ENCODE measurements at places on chromosomes 12 and 14.

- no peak for DNase-seq
These were observed 47.9 kb downstream of the PPP1R12A start for GRCh38 chr12:79886917-79887519.

DNA sequence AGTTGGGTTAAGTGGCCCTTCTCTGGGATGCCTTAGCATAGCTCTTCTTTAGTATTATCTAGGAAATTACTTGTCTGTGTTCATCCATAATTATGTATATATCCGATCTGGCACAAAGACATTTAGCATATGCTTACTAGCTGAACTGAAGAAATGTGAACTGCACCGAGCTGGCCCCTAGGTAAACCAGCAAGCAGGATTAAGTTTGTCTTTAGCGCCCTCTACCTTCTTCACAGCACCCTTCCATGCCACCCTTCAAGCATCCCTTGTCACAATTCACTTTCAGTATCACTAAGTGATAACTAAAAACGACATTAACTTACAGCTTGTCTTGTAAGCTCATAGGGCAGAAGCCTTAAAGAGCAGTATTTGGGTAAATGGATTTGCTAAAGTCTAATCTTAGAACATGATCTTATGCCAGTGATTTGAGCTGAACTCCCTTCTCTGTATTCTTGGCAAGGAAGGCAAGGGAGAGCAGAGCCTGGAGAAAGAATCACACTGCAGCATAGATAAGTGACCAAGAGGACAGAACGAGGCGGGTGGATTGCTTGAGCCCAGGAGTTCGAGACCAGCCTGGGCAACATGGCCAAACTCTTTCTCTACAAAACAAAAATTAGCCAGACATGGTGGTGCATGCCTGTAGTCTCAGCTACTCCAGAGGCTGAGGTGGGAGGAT lies 2.6 kb upstream of the HAL start:
- DNase-seq, result no peak

DNA sequence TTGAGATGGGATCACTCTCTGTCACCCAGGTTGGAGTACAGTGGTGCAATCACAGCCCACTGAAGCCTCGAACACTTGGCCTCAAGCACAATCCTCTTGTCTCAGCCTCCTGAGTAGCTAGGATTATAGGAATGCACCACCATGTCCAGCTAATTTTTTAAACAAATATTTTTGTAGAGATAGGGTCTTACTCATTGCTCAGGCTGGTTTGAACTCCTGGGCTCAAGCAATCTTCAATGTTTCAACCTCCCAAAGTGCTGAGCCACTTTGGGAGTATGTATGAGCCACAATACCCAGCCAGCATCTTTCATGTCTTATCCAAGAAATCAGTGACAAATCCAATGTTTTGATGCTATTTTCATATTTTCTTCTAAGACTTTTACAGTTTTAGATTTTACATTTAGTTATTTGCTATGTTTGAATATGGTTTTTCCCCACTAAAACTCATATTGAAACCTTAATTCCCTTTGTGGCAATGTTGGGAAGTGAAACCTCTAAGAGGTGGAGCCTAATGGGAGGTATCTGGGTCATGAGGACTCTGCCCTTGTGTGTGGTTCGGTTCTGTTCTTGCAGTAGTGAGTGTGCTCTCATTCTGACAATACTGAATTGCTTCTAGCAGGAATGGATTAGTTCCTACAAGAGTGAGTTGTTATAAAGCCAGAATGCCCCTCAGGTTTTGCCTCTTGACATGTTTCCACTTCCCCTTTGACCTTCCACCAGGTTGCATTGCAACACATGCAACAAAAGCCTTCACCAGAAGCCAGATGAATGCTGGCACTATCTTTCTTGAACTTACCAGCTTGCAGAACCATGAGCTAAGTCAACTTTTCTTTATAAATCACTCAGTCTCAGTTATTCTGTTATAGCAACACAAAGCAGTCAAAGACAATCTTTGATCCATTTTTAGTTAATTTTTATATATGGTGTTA lies 80.8 kb upstream of the AMIGO2 start:
- DNase-seq, result no peak

- no peak for DNase-seq
These were observed 10.4 kb downstream of the RHOJ start for GRCh38 chr14:63214417-63215196.

DNA sequence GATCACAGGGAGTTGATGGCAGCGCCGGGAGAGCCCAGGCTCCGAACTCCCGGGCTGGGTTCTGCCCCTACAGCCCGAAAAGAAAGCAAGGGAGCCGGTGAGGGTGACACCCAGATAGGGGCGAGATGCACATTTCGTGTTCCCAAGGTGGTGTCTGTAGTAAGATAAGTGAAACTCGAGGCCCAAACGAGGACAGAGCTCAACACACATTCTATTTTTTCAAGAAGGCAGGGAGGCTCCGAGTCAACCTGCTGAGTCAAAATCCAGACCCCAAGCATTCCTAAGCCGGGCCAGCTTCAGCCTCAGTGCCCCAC lies 24.2 kb upstream of the YY1 start:
- no peak for DNase-seq

DNA sequence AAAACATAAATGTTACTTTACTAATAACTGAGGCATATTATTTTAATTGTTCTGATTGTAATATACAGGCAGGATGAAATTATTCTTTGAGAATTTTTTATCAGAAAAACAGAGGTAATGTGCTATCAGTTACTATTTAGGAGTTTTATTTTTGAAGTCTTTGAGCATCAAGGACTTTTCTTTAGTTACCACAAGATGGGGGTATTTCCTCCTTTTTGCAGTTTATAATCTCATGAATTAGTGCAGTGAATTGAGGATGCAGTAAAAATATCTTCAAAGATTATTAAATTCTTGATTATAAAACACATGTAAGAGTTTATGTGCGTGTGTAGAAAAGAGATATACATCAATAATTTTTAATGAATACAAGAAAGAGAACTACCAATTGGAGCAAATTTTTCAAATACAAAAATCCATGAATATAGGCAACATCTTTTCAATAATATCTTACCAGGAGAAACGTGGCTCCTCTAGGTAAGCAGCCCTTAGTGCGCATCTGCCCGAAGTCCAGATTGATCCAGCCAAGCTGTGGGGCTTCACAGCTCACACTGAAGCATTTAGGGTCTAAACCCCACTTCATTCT lies 71.6 kb downstream of the ERGIC2 start:
- DNase-seq, result no peak

DNA sequence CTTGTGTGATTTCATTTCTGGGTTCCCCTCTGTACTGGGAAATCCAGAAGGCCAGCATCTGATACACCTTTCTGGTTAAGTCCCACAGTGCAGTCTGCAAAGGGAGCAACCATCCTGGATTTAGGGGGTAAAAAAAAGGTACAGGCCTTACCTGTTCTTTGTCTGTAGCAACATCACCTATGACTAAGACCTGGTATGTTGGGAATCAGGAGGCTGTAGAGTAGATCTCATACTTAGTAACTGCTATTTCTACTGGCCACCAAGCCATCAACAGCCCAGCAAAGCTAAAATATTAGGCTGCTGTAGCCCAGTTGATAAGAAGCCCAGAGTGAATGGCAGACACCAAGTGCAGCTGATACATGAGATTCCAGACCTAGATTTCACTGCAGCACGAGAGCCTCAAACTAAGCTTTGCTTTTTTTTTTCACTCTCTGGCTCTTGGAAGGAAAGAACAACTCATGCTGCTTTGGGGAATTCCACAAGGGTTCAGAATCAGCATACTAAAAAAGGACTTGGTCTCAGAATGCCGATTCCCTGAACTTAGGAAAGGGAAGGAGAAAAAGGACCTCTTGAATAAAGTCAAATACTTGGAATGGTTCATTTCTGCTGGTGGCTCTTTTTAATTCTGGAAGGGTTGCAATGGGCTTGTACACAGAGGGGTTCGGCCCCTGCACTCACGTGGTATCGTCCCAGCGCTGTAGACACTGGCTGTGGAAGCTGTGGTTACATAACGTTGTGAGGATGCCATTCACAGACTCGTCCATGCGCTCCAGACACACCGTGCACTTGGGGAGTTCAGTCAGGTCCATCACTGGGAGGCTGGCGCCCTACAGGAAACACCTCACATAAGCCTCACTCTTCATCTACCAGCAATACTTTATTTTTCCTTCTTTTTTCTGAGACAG lies 20.5 kb downstream of the BRAP start:
- no peak for DNase-seq
